ENCODE measurements at places on chromosomes 3 and 15. TPM values are rescaled to one million over a fixed set of nuclear protein-coding genes. Genes with fewer than 3 reads are reported as not detected.

GRCh38 chr15:39797407-39797806 lies 14.8 kb upstream of the FSIP1 start:
- no peak for DNase-seq

GRCh38 chr3:8743911-8744310 lies 10.3 kb downstream of the CAV3 start:
- DNase-seq: no peak

- DNase-seq: peak; percentile 76
These were observed 37.4 kb upstream of the OR4F6 start for GRCh38 chr15:101765772-101766456.

GRCh38 chr3:195863121-195864061 lies 45.0 kb downstream of the TNK2 start:
- peak; percentile 96 for DNase-seq

GRCh38 chr3:130759692-130760338 lies 13.2 kb upstream of the PIK3R4 start:
- DNase-seq: no peak

ARL8B gene
- total RNA-seq: 63.4 TPM

CEP70 gene
- 14.2 TPM for total RNA-seq

DNA sequence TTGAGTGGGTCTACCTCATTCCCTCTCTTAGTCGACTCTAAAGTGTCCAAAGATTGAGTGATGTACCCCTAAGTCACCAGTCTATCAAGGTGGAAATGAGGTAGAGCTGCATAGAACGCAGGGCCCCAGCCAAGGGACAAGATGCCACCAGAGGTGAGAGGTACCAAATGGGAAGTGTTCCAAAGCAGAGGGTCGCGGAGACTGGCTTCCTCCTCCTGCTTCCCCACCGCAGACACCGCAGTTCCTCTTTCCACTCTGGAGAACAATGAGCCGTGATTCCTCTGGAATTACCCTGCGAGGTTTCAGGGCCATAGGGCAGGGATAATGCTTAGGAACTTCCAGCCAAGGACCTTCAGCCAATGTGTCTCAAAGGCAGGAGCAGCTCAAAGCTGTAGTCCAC lies 55.8 kb downstream of the DAPK2 start:
- DNase-seq: no peak

EID1 gene
- total RNA-seq: 84.5 TPM

GRAMD2A gene
- not detected for total RNA-seq
